Fibroblast of skin of left biceps (primary cell): ENCODE measurements at places on chromosomes 11 and 22.
A peak's percentile ranks its signal among the peaks of the same experiment; 100 is the strongest.

DNA sequence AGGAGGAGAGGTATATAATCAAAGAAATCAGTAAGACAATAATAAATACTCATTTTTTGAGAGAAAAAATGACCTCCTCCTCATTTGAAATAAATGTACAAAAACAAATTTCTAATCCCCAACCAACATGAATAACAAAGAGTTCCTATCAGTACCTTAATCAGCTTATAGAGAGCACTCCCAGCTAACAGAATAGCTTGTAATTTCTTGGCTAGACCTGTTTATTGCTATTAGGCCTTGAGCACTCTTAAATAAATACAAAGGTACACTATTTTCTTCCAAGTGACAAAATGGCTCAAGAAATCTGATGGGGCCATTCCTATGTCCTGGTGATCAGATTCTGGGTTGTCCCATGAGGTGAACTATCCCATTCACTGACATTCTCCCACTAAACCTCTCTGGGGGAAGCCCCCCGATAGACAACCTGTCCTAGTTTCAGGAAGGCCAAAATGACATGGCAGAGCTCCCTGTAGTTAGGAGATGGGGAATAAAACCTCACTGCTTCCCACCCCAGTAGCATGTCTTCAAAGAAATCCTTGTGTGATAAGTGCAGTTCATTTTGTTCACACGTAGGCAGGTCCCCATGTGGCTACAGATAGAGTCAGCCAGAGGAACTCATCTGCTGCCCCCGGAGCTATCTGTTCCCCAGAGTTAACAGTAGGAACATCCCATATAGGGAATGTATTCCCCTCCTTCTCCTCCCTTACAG, 385.7 kb downstream of the SOX6 start:
- DNase-seq, result no peak

DNA sequence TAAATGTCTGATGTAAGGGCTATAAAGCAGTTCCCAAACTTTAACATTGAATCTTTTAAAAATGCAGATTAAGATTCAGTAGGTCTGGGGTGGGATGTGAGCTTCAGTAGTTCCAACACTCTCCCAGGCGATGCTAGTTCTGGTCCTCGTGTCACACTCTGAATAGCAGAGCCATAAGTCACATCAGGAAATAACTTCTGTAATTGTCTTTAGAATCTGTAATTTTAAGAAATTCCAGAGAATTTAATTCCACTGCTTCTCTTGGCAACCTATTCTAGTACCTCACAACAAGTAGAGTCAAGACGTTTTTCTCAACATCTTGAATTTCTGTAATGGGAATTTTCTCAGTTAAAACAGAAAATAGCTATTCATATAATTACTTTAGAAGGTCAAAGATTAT, 223.1 kb downstream of the TMEM135 start:
- DNase-seq, result no peak

- no peak for DNase-seq
These were observed 6.7 kb upstream of the SYT7 start for GRCh38 chr11:61587541-61587941.

GRCh38 chr22:37163575-37164504, 14.1 kb upstream of the IL2RB start:
- DNase-seq, result no peak

DNA sequence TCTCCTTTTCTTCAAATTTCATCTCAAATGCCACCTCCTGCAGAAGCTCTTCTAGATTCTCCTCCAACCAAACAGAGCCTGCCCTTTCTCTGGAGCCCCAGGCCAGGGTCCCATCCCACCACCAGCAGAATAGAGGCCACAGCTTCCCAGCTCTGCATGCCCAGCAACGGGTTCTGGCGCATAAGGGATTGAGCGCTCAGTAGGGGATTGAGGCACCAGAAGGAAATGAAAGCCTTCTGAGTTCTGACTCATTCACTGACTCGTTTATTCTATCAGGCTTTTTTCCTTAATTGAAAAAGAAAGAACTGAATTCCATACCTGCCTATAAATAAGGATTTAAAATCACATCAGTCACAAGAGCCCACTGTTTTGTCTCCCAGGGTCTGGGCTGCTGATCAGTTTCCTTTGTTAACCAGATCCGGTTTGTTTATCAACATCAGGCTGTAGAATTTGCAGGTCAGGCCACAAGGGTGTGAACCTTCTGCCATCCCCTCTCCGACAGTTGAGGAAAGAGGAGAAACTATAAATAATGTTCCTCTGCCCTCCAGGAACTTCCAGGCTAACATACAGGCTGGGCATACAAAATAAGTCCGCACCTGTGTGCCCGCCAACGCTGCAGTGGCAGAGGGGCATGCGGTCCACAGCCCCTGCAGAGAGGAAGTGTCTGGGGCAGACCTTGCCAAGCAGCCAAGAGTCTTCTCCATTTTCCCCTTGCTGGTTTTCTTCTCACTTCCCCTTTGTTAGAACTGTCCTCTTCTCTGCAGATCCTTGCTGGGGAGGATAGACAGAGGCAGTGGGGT, 63.5 kb upstream of the PRDM11 start:
- no peak for DNase-seq

- peak; percentile 98 for DNase-seq
These were observed at the start of gene LGALS1 for GRCh38 chr22:37674951-37675929. Gene LGALS1, plus strand, starts transcription at chr22:37675636. Its CDS starts 67 bp downstream, at chr22:37675703.

- no peak for DNase-seq
These were observed 6.1 kb downstream of the TAGLN start for GRCh38 chr11:117205211-117205818.

GRCh38 chr11:124829986-124830385, 29.8 kb upstream of the MSANTD2 start:
- no peak for DNase-seq

DNA sequence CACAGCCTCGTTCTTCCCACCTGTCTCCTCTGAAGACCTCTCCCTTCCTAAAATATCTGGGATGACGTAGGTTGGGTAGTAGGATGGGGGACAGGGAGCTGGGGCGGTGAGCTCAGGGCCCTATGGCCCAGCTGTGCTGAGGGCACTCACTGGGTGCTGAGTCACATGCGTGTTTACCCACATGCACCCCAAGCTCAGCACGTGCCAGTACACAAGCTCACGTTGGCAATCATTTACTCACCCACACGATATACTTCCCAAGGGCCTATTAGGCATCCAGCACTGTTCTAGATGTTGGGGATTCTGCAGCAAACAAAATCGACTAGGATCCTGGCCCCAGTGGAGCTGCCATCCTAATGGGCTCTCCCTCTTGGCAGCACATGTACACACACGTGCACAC, 28.7 kb downstream of the ARAP1 start:
- DNase-seq, result no peak

- no peak for DNase-seq
These were observed 10.2 kb upstream of the AMPD3 start for GRCh38 chr11:10444725-10445315.

DNA sequence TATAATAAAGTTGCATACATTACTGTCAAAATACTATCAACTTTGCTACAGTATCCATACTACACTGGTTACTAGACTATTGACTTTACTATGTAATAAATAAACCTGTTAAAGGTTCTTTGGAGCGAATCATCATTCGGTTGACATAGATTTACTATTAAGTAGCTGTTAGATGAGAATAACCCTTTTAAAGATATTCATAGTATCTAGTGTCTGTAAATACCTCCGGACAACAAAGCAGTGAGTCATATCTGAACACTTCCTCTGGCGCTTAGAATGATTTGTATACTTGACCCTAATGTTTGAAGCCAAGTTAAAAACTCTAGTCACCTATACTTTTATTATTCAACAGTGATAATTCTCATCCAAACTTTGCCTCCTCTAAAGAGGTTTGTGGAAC, 84.7 kb downstream of the MSANTD4 start:
- no peak for DNase-seq

GRCh38 chr22:49765091-49765771, 62.4 kb downstream of the BRD1 start:
- DNase-seq, result no peak

DNA sequence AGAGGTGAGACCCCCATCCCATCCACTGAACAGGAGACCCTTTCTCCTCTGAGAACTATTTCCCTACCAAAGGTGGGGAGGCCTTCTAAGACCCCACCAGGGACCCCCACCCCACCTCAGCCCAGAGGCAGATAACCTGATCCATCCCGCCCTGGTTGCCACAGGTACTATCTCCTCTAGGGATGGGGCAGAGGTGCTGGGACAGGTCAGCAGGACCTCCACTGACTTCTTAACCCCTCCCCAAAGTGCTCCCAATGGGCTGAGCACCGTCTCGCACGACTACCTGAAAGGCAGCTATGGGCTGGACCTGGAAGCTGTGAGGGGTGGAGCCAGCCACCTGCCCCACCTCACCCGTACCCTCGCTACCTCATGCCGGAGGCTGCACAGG, 4.3 kb downstream of the INPPL1 start:
- no peak for DNase-seq
